ENCODE measurements at places on chromosomes 2 and 18.
A peak's percentile ranks its signal among the peaks of the same experiment; 100 is the strongest.

DNA sequence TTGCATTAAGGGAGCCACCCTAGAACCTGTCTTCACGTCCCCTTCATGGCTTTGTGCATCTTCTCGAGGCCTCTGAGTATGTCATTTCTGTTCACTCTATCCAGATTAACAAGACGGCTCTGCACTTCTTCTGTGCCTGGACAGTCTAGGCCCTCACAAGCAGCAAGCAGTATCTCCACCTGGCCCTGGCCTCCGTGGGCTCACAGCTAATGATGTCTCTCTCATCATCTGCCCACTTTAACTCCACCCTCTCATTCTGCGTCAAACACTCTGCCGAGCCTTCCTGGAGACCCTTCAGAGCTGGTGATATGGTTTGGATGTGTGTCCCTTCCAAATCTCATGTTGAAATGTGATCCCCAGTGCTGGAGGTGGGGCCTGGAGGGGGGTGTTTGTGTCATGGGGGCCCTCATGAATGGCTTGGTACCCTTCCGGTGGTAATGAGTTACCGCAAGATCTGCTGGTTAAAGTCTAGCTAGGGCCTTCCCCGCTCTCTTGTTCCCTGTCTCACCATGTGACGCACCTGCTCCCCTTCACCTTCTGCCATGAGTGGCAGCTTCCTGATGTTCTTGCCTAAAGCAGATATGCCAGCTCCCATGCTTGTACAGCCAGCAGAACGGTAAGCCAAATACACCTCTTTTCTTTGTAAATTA is 132.5 kb upstream of the ID2 start:
- no peak for DNase-seq

DNA sequence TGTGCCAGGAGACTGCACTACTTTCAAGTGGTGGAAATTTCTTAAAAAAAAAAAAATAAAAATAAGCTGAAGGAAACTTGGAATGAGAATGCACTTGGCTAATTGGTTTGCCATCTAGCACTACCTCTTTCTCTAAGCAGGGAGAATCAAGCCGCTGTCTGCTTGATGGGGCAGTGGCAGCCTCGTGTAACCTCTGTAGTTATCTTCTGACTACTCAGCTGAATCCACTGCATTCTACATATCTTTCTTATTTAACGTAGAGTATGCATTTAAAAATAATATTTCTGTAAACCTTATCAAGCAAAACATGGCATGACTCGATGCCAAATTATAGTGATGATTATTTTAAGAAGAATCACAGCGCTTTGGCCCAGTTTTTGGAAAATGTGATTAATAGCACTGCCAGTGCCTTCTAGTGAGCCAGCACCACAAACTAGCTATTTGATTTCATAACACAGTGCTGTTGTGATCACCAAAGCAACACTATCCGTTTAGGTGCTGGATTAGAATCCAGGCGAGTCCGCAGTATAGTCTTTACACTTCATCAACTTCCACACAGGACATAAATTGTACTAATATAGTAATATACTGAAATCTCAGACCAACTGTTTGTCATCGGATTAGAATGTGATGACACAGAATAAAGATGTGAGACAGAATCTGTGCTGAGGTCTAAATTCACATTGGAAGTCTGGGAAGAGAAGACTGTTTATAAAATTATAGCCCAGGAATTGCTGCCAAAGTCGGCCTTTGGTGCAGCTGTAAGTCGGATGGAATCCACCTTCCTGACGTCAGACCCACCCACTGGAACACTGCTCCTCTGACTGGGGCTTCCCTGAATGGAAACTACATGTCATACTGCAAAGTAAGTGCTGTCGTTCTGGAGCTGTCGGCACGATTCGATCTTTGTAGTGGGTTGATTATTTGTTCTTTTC is 136.5 kb upstream of the ETAA1 start:
- DNase-seq, result peak; percentile 90

DNA sequence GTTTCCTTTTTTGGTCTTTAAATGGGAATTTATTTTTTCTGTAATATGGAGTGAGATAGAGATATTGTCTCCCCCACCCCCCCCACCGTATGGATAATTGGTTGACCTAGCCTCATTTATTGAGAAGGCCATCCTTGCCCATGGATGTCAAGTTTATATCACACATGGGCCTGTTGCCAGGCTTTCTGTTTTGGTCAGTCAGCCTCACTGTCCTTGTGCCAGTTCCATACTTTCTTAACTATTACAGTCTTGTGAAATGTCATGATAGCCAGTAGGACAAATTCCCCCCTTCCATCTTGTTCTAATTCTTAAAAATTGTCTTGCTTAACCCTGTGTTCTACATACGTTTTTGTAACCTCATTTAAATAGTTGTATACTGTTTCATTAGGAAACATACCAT is 12.5 kb downstream of the BABAM2 start:
- no peak for DNase-seq

- no peak for DNase-seq
These were observed 230.8 kb downstream of the GULP1 start for GRCh38 chr2:188522517-188522916.

DNA sequence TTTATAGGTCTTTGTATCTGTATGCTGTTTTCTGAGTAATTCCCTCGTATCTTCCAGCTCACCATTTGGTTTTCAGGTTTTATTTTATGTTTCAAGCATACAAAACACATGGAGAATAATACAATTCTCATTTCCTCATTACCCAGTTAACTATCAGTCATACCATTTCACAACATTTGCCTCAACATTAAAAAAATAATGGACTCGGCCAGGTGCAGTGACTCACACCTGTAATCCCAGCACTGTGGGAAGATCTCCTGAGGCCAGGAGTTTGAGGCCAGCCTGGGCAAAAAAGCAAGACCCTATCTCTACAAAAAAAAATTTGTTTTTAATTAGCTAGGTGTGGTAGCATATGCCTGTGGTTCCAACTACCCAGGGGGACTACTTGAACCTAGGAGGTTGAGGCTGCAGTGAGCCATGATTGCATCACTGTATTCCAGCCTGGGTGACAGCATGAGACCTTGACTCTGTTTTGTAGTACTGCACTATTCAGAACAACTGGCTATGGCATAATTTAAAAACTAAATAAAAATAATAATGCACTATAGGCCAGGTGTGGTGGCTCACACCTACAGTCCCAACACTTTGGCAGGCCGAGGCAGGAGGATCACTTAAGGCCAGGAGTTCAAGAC is 20.3 kb downstream of the NPC1 start:
- no peak for DNase-seq

- peak; percentile 60 for DNase-seq
These were observed 618.6 kb downstream of the ZEB2 start for GRCh38 chr2:143901185-143901842.

DNA sequence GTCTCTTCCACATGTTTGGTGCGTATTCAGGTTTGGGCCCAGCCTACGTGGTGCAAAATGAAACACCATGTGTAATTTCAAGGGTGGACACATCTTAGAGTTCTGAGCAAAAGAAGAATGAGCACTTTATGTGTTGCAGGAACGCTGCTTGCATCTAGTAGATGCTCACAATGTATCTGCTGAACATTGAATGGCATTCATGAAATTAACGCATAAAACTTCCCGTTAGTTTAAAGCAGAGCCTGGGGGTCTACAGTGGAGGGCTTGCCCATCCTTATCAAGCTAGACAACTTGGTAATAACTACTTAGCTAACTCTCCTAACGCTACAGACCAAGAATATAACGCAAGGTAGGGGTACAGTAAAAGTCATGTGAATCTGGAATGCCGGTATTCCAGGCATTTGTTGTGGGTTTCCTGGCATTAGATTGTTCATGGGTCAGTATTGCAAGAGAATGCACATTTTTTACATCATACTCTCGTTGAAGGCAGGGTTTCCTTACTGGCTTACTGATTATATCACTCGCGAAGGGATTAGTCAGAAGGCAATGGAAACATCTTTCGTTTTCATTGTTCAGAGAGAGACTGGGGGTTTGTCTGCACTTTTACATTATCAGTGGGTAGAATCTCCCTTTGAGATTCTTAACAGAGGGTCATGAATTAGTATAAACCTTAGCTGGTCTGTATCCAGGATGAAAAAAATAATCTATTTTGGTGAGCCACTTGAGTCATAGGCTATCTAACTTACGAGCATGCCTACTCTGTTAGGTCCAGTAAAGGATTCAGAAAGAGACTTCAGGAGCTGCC is 229.5 kb upstream of the EPAS1 start:
- peak; percentile 82 for DNase-seq

DNA sequence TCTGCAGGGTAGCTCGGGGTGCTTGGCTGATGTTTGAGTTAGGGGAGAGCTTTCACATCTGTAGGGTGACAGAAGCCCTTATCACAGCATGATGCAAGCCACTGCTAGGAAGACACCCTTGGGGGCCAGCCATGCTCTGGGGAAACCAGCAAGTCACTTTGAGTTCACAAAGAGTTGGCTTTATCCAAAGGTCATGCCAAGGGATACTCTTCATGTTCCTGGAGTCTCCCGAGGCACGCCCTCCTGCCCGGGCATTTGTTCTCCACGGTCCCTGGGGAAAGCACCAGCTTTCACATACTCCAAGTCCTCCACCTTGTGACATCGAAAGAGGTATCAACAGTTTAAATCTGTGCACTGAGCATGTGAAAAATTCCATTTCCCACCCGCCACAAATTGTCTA is 227.7 kb downstream of the VAPA start:
- DNase-seq, result no peak

GRCh38 chr2:212708355-212708754 is 169.8 kb upstream of the ERBB4 start:
- DNase-seq, result peak; percentile 32

- DNase-seq, result peak; percentile 60
These were observed 3.6 kb downstream of the ARID5A start for GRCh38 chr2:96540136-96540535.

DNA sequence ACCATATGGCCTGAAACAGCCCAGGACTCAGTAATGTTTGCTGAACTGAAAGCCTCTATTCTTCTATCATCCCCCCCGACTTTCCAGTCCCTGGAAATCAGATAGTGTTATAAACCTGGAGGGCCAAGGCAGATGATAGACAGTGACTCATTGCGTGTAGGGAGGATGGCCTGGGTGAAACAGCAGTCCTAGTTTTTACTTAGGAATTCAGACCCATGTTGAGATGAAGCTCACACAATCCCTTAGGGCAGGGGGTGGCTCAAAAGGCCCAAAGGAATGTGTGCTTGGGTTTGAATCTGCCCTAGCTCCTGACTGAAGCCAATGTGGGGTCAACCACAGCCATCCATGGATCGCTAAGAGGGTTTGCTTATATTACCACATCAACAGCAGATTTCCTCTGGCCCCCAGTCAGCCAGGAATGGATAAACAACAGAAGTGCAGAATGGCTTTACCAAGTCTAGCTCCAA is 43.9 kb upstream of the STPG4 start:
- DNase-seq, result peak; percentile 90

DNA sequence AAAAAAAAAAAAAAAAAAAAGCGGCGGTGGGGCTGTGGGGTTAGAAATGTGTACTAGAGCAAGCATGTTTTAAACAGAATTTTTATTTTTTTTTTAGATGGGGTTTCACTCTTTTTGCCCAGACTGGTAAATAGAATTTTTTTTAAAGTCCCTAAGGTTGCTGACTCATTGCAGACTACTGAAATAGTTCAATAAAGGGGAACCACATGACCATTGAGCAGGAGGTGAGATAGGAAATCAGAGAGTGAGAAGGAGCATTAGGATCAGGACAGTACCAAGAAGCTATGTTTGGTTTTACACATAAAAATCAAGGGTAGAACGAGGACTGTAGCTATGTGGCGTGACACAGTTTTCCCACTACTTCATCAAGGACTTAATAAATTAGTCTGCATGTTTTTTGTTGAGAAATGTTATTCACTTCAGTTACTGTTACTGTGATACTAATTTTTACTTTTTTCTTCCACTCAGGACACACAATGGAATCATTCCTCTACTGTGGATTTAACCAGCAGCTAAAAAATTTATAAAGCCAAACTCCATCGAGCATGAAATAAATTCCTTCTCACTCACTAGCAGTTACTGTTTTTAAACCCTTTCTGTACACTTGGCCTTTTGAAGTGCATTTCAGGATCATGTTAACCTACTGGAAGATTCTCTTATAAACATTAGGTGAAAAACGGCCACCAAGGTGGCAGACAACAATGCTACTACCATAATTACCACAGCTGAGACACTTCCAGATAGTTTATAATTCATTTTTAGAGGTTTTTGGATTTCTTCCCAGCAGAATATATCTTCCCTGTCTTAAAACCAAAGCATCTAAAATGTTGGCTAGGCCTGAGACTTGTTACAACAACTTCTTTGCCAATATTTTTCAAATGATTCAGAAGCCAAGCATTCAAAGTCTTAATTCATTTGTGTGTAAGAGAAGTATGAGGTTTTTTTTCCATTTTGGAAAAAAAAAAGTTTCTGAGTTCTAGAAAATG is 33.2 kb downstream of the LAMA1 start:
- peak; percentile 61 for DNase-seq

- DNase-seq, result no peak
These were observed 39.7 kb upstream of the ACAA2 start for GRCh38 chr18:49853011-49853410.

DNA sequence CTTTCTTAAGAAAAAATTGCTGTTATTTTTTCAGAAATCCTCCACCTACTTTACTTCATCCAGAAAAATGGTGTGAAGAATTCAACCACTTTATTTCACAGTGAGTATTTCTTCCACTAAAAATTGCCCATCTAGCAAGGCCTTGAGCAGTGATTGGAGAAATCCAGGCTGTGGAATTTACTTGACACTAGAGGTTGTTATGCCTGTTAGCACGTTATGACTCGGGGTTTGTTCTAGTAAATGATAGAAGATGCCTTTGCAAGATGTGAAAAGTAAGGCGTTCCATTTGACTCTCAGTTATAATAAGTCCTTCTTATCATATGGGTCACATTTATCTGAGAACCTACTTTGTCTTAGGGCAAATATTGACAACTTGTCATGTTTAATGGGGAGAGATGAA is 157.4 kb downstream of the MYO3B start:
- no peak for DNase-seq

DNA sequence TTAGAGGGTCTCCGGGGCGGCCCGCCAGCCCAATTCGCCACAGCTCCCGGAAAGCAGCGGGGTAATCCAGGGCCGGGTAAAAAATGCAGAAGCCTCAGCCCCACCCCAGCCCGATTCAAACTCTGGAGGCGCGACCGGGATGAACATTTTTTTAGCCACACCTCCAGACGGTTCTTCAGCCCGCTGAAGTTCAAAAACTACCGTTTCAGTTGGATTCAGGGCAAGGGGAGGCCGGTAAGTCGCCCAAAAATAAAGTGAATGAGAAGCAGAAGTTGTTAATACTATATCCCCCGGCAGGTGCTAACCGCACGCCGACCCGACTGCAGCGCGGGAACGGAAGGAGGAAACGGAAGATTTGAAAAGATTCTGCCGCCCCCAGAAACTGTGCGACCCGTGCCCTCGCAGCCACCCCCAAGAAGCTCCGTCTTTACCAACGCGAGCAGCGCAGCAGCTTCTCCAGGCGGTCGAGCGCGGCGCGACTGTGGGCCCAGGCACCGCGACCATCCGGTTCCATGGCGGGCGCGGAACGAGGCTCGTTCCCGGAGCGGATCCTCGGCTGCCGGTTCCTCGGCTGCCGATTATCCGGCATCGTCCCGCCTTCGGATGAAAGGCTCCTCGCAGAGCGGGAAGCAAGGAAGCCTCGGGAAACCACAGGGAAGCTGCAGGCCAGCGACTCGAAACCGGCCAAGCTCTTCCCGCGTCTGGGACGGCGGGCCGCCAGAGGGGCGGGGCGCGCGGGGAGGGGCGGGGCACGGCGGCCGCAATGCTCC is at the start of gene BARD1:
Gene BARD1, minus strand, starts transcription at position 703 of the 770 bp plus-strand sequence. Its CDS starts 114 bp downstream, at position 589.
- peak; percentile 76 for DNase-seq

Measured in AG20443 (cell line).